ENCODE measurements at places on chromosomes 6 and 20. TPM values are rescaled to one million over a fixed set of nuclear protein-coding genes. Genes with fewer than 3 reads are reported as not detected.

Gene VWA7
- 1.7 TPM for total RNA-seq

Gene FRS3
- total RNA-seq = 5.2 TPM

Gene BANF2
- not detected for total RNA-seq

GRCh38 chr6:132607544-132608233 lies 16.4 kb downstream of the TAAR2 start:
- peaks cover 11% of the 10 kb centered on the region for H3K27me3 ChIP-seq
- H3K36me3 ChIP-seq = no peaks in the 10 kb centered on the region
- H3K4me3 ChIP-seq = no peak overlapping the region
- no peak for DNase-seq
- no peak overlapping the region for H3K27ac ChIP-seq
- no peaks in the 10 kb centered on the region for H3K4me1 ChIP-seq

GRCh38 chr20:58378704-58379103 lies 10.3 kb upstream of the VAPB start:
- no peak overlapping the region for H3K4me3 ChIP-seq
- peaks cover 8% of the 10 kb centered on the region for H3K36me3 ChIP-seq
- DNase-seq = no peak
- H3K27ac ChIP-seq = no peak overlapping the region
- peaks cover 34% of the 10 kb centered on the region for H3K27me3 ChIP-seq
- H3K4me1 ChIP-seq = no peaks in the 10 kb centered on the region

GRCh38 chr6:29763491-29764289 lies 40.5 kb downstream of the HLA-F start:
- peaks cover 19% of the 10 kb centered on the region for H3K4me1 ChIP-seq
- no peak overlapping the region for H3K27ac ChIP-seq
- no peaks in the 10 kb centered on the region for H3K36me3 ChIP-seq
- no peak overlapping the region for H3K4me3 ChIP-seq
- H3K27me3 ChIP-seq = no peaks in the 10 kb centered on the region
- DNase-seq = peak; percentile 31

GRCh38 chr6:116631379-116631990 lies 15.2 kb downstream of the RSPH4A start:
- H3K36me3 ChIP-seq = peaks cover 7% of the 10 kb centered on the region
- no peak overlapping the region for H3K27ac ChIP-seq
- H3K27me3 ChIP-seq = no peaks in the 10 kb centered on the region

GRCh38 chr6:81984599-81984998 lies 232.1 kb upstream of the TENT5A start:
- no peaks in the 10 kb centered on the region for H3K36me3 ChIP-seq
- no peaks in the 10 kb centered on the region for H3K4me1 ChIP-seq
- H3K27me3 ChIP-seq = peaks cover 3% of the 10 kb centered on the region
- no peak overlapping the region for H3K27ac ChIP-seq
- H3K4me3 ChIP-seq = no peak overlapping the region
